ENCODE measurements at places on chromosomes 13 and 19. TPM values are rescaled to one million over a fixed set of nuclear protein-coding genes. Genes with fewer than 3 reads are reported as not detected.

DNA sequence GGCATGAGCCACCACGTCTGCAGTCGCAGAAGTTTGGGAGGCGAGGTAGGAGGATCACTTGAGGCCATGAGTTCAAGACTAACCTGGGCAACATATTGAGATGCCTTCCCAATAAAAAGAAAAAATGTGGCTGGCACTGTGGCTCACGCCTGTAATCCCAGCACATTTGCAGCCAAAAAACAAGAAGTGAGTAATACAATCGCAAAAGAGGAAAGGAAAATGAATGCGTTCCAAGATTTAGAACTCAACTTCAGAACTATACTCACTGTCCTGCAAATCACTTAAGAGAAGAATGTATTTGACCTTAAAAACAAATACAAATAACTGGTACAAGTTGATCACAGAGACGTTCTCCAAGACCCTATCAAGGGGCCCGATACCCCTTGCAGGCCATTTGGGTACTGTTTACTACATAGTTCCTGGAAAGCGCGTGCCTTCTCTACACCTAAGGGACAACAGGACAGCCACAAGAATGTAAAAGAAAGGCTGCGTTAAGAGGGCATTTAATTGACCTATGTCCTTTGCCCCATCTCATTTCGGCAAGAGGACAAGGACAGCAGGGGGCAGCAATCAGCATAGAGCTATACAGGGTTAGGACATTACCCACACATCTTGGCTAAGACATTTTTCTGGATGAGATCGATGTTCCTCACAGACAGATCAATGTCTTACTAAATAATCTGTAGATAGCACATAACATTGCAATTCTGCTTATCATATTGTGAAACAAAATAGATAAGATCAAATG, 41.3 kb downstream of the FLT3 start:
- no peak for DNase-seq

DNA sequence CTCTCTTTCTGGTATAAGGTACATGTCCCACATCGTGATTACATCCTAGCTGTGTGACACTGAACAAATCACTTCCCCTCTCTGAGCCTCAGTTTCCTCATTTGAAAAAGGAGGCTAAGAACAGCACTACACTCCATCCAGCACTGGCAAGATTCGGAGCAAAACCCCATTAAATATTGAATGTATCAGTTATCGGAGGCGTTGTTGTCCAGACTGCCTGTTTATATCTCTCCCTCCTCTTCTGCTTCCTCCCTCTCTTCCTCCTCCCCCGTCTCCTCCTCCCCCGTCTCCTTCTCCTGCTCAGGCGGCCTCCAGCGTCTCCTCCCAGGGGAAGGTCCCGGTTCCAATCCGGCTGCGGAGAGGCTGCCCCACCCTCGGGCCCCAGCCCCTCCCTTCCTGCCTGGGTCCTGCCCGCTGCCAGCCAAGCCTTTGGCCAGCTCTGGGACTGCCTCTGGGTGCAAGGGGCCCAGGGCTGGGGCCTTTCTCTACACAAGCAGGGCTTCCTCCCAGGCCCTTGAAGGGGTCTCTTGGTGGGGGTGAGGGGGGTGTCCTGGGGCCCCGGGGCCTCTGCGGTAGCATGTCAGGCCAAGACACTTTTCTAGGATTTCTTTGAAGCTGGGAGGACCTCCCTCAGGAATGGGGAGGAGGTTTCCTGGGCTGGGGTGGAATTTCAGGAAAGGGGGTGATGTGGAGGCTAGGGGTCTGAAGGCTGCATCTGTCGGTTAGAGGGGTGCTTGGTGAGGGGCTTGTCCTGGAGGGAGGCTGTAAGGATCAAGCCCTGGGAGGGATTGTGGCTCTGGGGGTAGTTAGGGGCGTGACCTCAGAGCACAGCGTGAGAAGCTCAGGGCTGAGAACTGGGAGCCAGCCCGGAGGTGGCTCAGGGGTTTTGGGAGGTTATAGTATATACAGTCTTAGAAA, 1.9 kb downstream of the RRAS start:
- DNase-seq: peak; percentile 63

DNA sequence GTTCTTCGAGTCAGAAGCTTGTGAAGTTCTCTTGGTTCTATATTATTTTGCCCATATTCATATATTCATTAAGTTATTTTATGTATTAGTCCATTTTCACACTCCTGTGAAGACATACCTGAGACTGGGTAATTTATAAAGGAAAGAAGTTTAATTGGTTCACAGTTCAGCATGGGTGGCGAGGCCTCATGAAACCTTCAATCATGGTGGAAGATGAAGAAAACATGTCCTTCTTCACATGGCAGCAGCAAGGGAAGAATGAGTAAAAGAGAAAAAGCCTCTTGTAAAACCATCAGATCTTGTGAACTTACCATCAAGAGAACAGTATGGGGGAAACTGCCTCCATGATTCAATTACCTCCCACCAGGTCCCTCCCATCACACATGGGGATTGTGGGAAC, 182.3 kb downstream of the GPC5 start:
- DNase-seq: no peak

Gene ZNF607
- total RNA-seq: 4.8 TPM

Gene LYL1
- not detected for total RNA-seq

Gene KCNN4
- 30.3 TPM for total RNA-seq

DNA sequence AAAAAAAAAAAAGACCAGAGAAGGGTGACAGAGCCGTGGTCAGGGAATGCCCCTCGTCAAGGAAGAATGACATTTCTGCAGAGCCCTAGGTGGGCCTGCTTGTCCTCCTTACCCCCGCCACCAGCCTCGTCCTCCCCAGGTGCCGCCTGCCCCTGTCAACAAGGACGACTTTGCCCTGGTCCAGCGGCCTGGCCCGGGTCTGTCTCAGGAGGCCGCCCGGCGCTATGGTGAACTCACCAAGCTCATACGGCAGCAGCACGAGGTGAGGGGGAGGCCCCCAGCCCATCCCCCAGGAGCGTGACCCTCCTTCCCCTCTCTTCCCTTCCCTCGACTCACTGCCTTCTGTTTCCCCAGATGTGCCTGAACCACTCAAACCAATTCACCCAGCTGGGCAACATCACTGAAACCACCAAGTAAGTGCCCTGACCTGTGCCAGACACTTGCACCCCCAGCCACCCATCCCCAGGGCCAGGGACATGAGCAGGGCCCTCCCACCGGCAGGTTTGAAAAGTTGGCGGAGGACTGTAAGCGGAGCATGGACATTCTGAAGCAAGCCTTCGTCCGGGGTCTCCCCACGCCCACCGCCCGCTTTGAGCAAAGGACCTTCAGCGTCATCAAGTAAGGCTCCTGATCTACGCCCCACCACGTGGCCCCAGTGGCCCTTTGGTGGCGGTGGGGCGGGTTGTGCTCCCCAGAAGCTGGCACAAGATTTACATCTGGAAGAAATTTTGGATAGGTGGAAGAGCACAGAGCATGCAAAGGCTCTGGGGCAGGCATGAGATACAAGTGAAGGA, 14.8 kb downstream of the PODNL1 start:
- DNase-seq: no peak

Gene FPR3
- total RNA-seq: 0.10 TPM

DNA sequence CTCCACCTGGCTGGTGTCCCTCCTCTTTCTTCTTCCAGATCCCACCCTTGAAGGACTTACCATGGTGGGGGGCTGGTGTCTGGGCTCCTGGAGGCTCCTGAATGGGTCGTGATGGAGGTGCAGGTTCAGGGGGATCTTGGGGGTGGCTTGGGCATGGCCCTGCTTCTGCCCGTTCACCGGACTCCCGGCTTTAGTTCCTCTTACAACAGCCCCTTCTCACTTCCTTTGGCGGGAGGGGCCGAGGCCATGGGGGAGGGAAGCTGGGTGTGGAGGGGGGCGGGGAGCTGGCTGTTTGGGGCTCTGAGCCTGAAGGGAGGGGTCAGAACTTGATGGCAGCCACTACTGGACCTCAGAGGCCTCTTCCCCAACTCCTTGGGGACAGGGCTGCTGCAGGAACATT, at the start of gene MYO1F:
TSS of gene MYO1F (minus strand) at position 196 of the 400 bp plus-strand sequence. CDS start at position 63, 133 bp downstream.
- DNase-seq: no peak

Gene KLK8
- not detected for total RNA-seq

Gene RNF17
- not detected for total RNA-seq

GRCh38 chr13:62125451-62125850, 709.8 kb upstream of the PCDH20 start:
- DNase-seq: no peak

Gene SHISA7
- total RNA-seq: not detected

DNA sequence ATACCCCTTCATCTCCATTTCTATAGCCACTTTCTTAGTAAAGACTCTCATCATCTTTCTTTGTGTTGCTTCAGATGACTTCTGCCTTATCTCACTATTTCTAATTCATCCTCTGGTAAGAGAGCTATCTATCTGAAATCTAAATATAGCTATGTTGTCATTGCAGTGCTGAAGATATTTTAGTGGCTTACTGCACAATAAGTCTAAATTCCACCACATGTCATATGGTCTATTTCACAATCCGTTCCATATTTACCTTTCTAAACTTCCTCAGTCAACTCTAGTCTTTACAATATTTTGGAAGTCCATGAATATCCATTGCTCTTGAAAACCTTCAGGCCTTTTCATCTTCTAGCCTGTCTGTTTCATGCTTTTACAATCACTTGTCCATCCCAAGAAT, 465.1 kb upstream of the SLC10A2 start:
- no peak for DNase-seq

DNA sequence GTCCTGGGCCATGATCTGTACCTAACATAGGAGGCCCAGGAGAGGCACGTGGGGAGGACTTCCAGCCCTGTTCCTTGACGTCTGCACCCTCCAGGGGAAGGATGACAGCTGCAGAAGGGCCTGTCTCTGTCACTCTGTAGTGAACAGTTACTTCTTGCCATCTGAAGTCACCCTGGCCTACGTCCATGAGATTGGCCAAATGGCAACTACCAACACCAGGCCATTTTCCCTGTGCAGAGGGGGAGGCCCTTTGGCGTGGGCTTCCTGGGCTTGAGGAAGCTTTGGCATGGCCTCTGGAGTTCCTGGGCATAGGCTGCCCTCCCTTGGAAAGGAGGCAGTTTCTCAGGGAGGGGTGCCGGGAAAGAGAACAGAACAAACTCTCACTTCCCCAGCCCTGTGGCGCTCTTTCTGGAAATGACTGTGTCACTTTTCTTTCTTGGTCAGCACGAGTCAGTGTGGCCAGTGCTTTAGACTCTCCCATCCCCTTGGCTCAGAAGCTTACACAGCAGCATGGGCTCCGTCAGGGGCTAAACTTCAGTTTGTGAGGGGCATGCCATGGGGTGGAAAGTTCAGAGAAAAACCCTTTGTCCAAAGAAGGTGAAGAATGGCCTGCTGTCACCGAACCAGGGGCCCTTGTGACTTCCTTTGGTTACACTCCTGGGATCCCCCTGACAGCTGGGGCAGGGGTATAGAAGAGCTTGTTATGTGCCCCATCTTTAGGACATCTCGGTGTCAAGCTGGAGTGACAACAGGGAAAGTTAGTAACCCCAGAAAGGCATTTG, 5.3 kb downstream of the CARM1 start:
- DNase-seq: no peak

Gene LILRB1
- not detected for total RNA-seq

GRCh38 chr19:14674764-14675163, at the start of gene ADGRE3:
ADGRE3 (minus strand) TSS chr19:14674844; CDS start chr19:14674770, 74 bp downstream.
- DNase-seq: no peak

DNA sequence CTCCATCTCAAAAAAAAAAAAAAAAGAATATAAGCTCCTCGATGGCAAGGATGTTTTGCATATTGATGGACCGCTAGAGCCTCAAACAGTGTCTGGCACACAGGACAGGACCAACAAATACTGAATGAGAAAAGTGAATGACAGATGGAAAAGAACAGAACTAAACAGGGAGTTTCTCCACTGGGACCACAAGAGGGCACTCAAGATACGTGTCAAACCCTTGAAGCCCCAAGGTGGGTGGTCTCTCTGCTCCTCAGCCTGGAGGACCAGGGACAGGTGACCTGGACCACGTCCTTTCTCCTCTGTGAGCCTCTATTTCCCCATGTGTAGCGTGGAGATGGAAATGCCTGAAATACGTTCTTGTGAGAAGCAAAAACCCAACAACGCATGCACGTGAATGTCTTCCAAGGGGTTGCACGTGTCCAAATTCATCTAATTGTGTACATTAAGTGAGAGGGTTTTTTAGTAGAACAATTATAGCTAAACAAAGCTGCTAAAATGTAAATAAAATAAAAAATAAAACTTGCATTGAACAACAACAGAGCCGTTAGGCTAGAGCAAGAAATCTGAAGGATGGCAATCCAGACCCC, 5.7 kb upstream of the CDC42EP5 start:
- peak; percentile 54 for DNase-seq

- DNase-seq: no peak
These were observed 402.6 kb downstream of the KLF12 start for GRCh38 chr13:73731564-73731963.
